Occipital lobe (tissue), 3 donors: ENCODE measurements at places on chromosomes 6 and 20.

DNA sequence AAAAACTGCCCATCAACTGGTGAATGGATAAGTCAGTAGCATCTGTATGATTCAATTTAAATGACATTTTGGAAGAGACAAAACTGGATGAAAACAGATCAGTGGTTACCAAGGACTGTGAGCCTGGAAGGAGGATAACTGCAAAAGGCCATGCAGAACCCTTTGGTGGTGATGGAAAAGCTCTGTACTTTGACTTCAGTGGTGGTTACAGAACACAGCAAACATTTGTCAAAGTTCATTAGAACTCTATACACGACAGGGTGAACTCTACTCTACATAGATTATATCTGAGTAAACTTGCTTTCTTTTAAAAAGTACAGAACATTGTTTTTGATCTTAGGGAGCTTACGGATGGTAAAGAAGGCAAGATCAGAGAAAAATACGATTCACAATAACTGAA, 111.9 kb upstream of the HTR1E start:
- no peak for DNase-seq

GRCh38 chr20:22617160-22617559, 32.8 kb upstream of the FOXA2 start:
- no peak for DNase-seq

DNA sequence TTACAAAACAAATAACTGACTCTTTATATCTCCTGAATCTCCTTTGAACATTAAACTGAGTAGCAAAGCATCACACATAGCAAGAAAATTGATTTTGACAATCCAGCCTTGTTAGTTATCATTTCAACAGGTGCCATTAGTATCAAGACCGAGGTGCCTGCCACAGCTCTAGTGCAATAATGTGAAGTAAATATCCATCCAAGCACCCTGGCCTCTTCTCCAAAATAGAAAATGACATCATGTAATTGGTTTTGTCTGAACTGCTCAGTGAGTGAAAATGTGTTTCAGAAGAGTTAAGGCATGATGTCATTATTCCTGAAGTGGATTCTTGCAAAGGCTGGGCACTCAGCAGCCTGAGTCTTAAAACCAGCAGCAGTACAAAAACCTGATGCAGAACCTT, 341.4 kb downstream of the PLCB1 start:
- DNase-seq, result no peak

DNA sequence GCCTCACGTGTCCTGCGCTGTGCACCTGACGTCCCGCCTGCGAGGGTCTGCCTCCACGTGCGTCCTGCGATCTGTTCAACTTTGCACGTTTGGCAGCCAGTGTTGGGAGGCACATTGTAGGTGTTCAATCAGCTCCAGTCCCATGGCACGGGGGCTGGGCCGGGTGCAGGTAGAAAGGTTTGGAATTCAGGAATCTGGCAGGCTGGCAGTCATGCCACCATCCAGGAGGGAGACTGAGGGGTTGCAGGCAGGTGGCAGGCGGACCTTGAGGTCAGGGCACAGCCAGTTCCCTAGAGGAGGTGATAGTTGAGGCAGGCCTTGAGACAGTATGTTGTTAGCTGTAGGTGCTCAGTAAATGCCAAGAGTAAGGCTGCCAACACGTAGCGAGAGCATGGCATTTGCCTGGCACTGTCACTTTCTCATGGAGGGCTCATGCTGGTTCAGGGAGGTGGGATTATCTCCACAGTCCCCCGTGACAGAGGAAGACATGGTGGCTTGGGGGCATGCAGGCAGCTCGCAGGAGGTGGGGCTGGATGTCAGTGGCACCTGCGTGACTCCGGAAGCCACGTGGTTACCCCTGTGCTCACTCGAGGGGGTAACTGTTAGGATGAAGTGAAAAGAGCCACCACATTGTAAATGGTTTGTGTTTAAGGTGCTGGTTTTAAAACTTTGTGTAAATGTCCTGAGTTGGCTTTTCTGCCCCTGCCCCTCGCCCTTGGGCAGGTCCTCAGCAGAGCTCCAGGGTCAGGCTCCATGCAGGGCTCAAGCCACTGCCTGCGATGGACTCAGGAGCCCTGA, 111.8 kb upstream of the FRMD1 start:
- DNase-seq, result no peak

GRCh38 chr6:109048176-109048575, 46.5 kb downstream of the SESN1 start:
- DNase-seq, result no peak

- no peak for DNase-seq
Observed at GRCh38 chr6:159008656-159009288, 8.8 kb upstream of the RSPH3 start.

- no peak for DNase-seq
Observed at GRCh38 chr6:8930009-8930408, 494.7 kb upstream of the SLC35B3 start.

DNA sequence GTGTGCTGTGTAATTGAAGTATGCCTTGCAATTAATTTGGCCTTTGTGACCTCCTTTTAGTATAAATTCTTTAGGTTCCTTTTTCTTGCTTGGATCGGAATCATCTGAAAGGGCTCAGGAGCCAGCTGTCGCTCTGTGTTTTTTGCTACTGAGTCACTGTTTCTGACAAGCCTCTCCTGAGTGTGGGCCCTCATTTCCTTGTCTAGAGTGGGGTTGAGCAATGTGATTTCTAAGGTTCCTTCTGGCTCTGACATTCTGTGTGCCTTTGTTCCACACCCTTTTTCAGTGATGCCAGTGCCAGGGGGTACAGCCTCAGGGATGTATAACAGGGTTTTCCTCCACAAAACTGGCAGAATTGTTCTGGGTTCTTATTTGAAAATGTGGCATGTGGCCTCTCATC, 26.5 kb downstream of the DAAM2 start:
- DNase-seq, result no peak

DNA sequence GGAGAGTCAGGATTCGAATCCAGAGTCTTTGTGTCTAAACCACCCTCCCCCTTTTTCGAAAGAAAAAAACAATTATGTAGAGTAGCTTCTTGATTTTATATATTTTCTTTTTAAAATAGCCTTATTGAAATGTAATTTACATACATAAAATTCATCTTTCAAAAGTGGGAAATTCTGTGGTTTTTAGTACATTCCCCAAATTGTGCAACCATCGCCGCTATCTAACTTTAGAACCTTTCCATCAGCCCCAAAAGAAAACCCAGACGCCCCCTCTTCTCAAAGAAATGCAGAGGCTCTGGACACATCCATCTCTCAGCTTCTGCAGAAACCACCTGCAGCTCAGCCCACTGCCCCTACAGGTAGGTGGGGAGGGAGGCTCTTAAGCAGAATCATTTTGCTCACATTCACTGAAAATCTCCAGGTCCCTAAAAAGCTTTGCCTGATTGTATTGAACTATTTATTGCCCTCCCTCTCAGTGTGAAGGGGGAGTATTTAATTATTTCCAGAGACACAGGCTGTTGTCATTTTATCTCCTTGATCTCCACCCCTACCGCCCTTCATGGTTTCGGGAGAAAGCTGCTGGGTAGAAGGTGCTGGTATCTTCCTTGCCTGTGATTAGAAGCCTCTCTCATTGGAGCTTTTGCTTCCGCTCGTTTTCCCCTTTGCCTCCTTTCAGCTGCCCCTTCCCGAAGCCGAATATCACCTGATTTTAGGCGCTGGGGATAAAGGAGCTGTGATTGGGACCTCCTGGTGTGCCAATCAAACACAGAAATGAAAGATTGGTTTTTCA, 68.7 kb upstream of the KCNG1 start:
- no peak for DNase-seq

- DNase-seq, result no peak
Observed at GRCh38 chr20:12223057-12223456, 305.4 kb downstream of the BTBD3 start.

GRCh38 chr6:107082045-107082444, 33.3 kb downstream of the BEND3 start:
- no peak for DNase-seq
